Cerebellum (tissue), 4 donors: ENCODE measurements at places on chromosomes 5 and 9.
A peak's percentile ranks its signal among the peaks of the same experiment; 100 is the strongest.

- no peak for DNase-seq
These were observed 868.5 kb upstream of the NUDT12 start for GRCh38 chr5:104431002-104431620.

DNA sequence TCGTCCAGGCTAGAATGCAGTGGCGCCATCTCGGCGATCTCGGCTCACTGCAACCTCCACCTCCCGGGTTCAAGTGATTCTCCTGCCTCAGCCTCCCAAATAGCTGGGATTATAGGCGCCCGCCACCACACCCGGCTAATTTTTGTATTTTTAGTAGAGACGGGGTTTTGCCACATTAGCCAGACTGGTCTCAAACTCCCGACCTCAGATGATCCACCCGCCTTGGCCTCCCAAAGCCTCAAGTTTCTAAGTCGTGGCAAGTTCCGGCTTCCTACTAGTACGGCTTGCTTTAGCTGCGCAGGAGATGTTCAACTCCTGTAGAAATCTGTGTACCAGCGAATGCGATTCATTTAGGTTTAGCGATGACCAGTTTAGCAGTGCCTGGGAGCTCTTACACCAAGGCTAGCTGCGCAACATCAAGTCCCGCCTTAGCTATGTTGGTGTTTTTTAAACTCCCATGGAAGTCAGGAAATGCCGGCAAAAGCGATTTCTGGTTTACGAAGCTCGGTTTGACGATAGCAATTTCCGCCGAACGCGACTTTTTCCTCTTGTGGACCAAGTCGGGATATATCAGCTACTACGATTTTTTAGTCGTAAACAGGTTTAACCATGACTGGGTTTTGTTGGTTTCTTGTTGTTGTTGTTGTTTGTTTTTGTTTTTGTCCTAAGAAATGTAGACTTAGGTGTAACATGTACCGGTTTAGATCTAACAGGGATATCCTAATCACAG lies 46.4 kb downstream of the ANXA2R start:
- no peak for DNase-seq

- no peak for DNase-seq
These were observed 40.2 kb downstream of the STK10 start for GRCh38 chr5:172147857-172148256.

GRCh38 chr5:80369521-80369920 lies 38.3 kb upstream of the ZFYVE16 start:
- DNase-seq: no peak

DNA sequence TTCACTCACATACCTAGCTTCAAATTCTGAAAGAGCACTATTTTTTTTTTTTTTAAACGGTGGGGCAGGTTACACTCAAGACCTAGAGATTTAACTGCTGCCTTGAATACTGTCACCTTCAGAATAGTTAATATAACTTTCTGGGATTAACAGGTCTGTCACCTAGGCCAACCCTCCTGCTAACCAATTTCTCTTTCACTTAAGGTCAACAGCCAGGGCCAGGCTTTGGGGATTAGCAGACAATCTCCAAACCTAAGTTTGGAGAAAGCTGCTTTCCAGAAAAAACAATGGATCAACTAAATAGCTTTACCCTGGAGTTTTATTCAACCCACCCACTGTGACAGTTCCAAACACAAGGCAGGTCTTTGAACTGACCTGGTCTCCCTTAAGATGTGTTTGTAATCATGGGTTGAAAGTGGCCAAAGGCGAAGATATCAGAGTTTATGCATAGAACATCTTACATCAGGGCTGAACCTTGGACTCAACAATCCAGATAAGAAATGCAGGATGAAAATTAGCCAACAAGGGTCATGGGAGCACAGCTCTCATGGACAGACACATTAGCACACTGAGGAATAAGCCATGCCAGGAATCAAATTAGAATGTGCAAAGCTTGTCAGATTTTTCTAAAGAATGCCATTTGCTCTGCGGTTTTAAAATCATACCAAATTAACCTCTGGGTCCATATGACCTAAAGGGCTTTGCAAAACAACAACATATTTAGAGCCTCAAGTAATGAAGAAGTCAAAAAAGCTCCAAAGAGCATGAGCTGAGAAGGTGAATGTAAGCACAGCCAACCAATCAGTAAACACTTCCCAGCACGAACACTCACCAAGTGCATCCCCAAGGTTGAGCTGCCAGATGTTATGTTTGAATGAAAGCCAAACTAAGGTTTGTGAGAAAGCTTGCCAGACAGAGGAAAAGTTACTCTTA lies 538.5 kb upstream of the DMAC1 start:
- DNase-seq: no peak

- DNase-seq: no peak
These were observed 77.5 kb upstream of the RARS1 start for GRCh38 chr5:168408561-168409305.

GRCh38 chr5:97726106-97726505 lies 543.1 kb upstream of the RIOK2 start:
- no peak for DNase-seq

GRCh38 chr9:83511051-83511450 lies 27.1 kb downstream of the FRMD3 start:
- no peak for DNase-seq

DNA sequence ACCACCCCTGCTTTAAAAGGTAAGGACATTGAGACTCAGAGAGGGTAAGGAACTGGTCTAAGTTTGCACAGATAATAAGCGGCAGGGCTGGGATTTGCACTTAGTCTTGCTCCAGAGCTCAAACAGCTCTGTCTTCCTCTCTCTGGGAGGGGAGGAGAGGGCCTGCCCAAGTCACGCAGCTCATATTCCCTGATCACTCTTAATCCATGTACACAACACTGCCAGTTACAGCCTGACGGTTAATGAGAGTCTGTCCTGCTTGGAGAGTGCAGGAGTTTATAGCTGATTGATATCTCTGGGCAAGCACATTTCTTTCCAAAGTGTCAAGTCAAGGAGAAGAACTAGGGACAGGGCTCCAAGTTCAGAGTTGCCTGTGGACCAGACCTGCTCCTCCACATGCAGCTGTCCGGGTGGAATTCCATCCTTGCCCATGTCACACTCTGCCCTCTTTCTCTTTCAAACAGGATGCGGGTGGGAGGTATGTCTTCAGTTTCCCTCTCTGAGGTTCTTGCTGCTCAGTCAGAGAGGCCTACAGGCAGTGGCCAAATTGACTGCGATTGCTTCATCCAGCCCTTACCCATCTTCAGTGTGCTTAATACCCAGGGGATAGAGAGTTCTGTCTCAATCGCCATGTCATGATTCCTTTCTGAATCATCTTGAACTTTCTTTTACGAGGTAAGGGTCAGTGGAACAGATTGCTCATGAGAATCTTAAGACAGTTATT lies 54.5 kb downstream of the GALNT12 start:
- no peak for DNase-seq

DNA sequence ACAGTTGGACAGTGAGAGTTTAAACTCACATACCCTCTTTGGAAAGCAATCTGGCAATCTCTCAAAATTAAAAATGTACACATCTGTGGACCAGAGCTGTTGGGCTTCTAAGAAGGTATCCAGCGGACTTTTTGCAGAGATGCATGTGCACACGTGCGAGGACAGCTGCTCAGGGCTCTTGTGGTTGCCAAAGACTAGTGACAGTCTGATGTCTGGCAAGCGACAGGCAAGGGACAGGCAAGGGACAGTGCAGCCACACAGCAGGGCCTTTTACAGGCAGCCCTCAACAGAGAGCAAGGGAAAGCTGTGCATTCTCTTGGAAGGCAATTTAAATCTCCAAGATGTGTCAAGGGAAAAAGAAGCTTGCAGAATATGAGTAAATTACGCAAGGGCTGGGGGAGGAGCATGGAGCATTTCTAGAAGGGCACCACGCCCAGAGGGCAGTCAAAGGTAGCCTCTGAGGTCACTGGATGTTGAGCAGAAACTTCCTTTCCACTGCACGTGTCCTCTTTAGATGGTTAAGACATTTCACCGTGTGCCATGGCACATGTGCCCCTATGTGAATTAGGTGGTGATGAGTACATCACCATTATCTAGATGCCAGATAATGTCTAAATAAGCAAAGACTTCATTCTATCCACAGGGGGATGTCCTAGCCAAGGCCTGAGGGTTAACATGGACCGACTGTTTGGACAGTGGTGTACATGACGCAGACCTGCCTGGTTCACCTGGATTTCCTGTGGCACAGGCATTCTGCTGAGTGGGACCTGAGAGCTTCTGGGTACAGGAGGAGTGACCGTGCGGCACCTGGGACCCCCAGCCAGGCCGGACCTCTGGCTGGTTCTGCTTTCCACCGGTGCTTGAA lies 9.1 kb downstream of the GFPT2 start:
- peak; percentile 79 for DNase-seq

DNA sequence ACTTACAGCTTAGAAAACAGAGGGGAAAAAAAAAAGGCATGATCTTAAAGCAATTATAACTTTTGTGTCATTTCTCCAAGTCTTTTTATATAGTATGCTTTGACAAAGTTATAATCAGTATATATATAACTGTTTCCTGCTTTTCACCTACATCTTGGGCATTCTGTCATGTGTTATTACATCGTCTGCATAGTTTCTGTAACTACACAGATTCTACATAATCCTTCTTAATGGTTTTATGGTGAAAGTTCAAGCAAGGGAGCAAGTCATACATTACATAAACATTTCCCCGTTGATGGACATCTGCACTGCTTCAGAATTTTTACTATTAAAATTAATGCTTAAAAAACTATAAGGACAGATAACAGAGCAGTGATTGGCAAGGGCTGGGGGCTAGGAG lies 12.1 kb downstream of the FEM1C start:
- no peak for DNase-seq

GRCh38 chr9:134329886-134330285 lies 3.6 kb downstream of the RXRA start:
- no peak for DNase-seq

DNA sequence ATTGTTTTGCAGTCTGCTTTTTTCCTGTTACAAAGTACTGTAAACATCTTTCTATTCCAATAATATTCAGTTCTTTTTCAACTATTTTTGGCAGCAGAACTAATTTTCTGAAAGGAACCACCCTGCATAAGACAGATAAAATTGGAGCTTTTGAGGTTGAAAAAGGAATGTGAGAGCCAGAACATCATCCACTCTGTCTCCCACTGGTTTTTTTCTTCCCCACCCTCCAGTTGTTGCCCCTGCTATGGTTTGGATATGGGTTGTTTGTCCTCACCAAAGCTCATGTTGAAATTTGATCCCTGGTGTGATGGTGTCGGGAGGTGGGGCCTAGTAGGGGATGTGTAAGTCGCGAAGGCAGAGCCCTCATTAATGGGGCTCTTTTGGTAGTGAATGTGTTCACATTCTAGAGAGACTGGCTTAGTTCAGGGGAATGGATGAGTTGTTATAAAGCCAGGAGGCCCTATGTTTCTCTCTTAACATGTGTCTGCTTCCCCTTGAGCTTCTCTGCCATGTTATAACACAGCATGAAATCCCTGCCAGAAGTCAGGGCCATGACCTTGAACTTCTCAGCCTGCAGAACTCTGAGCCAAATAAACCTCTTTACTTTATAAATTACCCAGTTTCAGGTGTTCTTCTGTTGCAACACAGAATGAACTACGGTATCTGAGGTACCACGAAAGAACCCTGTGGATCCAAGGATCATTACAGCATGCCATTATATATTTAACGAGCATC lies 34.8 kb upstream of the MAST4 start:
- DNase-seq: no peak

- DNase-seq: no peak
These were observed 124.1 kb upstream of the ACO1 start for GRCh38 chr9:32260151-32260862.

GRCh38 chr5:8663374-8663773 lies 794.4 kb downstream of the MTRR start:
- no peak for DNase-seq

DNA sequence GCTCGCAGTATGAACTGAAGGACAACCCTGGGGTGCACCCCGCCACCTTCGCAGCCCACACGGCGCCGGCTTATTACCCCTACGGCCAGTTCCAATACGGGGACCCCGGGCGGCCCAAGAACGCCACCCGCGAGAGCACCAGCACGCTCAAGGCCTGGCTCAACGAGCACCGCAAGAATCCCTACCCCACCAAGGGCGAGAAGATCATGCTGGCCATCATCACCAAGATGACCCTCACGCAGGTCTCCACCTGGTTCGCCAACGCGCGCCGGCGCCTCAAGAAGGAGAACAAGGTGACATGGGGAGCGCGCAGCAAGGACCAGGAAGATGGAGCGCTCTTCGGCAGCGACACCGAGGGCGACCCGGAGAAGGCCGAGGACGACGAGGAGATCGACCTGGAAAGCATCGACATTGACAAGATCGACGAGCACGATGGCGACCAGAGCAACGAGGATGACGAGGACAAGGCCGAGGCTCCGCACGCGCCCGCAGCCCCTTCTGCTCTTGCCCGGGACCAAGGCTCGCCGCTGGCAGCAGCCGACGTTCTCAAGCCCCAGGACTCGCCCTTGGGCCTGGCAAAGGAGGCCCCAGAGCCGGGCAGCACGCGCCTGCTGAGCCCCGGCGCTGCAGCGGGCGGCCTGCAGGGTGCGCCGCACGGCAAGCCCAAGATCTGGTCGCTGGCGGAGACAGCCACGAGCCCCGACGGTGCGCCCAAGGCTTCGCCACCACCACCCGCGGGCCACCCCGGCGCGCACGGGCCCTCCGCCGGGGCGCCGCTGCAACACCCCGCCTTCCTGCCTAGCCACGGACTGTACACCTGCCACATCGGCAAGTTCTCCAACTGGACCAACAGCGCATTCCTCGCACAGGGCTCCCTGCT lies 3.8 kb downstream of the IRX1 start:
- no peak for DNase-seq

- DNase-seq: peak; percentile 83
These were observed at the start of gene UNC5A for GRCh38 chr5:176810081-176810597. UNC5A (plus strand) TSS chr5:176810559; CDS start chr5:176810751, 192 bp downstream.

DNA sequence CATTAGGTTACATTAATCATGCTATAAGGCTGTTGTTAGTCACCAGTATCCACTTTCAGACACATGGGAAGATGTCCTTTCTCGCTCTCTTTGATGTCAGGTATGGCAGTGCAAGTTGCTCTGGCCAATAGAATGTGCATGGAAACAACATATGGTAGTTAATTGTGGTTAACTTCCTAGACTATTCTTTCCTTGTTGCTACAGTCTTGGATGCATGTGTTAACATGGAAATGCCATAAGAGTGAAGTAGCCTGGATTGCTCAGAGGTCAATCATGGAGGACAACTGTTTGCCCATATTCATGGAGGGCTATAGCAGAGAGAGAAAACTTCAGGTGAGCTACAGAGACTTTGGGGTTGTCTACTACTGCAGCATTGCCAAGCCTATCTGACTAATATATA lies 245.8 kb upstream of the GAS1 start:
- no peak for DNase-seq

GRCh38 chr9:134374301-134375010 lies 48.2 kb downstream of the RXRA start:
- DNase-seq: no peak

- DNase-seq: no peak
These were observed 805.3 kb downstream of the SEMA5A start for GRCh38 chr5:8740595-8740994.

- DNase-seq: no peak
These were observed 5.6 kb downstream of the GADD45G start for GRCh38 chr9:89610391-89610925.

GRCh38 chr5:154829589-154830218 lies 20.7 kb downstream of the FAXDC2 start:
- no peak for DNase-seq

GRCh38 chr9:124343533-124344290 lies 71.5 kb downstream of the PSMB7 start:
- no peak for DNase-seq

- no peak for DNase-seq
These were observed 294.7 kb downstream of the ZSWIM6 start for GRCh38 chr5:61626639-61627282.
